ENCODE measurements at places on chromosomes 3 and 15.

- DNase-seq, result no peak
Observed at GRCh38 chr3:59877263-59878037, 827.6 kb upstream of the CFAP20DC start.

- DNase-seq, result no peak
Observed at GRCh38 chr15:43266834-43267233, at the start of gene TGM5. Gene TGM5 (minus strand): TSS chr15:43266928. CDS start chr15:43266849, 79 bp downstream.

DNA sequence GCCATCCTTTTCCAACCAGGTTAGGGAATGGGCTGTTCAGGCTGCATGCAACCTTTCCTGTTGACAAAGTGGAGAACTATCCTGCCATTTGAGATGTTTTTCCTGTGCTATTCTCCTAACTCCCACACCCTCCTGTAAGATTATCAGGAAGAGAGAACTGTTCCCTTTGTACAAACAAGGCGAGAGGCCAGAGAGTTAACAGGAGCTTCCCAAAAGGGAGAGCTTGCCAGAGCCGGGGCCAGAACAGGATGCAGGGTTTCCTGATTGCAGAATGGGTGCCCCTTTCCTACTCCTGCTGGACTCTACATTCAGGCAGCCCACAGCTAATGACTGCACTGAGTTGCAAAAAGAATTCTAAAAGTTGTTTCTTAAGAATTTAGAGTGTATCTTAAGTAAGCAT lies 17.1 kb downstream of the PML start:
- DNase-seq, result peak; percentile 65

- no peak for DNase-seq
Observed at GRCh38 chr3:106176734-106177133, 307.9 kb upstream of the CBLB start.

GRCh38 chr15:87461631-87462030 lies 794.9 kb downstream of the NTRK3 start:
- no peak for DNase-seq

GRCh38 chr15:92886042-92886537 lies 14.0 kb upstream of the CHD2 start:
- no peak for DNase-seq

DNA sequence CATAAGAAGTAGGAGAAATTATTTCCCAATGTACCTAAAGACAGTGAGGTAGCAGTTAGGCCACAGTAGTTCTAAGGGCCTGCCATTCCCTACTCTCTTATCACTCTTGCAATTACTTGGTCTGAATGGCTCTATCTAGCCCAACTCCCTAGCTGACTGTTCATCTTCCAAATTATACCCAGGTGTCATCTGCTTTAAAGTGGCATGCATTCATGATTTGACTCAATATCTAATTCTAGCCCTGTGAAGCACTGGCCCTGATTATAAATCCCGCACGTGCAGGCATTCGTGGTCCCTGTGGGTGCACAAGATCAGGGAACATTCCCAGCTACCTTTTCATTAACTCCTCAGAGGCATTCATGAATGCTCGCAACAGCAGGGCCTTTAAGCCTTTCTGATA lies 43.1 kb upstream of the ZNF774 start:
- no peak for DNase-seq

DNA sequence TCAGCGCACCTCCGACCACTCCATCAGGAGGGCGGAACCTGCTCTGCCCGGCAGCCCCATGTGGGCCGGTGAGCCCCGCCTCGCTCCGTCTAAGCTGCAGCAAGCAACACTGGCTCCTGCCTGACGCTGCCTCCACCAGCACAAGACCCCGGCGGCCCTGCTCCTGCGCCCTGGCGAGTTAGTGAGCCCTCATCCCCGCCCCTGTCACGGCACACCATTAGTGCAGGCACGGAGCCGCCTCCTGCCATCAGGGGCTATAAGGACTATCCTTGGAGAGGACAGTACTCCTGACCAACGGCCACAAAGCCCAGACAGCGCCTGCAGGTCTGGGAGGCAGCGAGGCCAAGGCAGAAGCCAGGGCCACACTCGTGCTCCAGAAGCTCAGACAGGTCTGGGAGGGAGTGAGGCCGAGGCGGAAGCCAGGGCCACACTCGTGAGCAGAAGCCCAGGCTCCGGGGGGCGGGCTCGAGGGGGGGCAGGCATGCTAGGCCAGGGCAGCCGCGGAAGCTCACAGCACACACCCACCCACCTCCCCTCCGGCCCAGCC lies 39.4 kb downstream of the TNK2 start:
- no peak for DNase-seq

DNA sequence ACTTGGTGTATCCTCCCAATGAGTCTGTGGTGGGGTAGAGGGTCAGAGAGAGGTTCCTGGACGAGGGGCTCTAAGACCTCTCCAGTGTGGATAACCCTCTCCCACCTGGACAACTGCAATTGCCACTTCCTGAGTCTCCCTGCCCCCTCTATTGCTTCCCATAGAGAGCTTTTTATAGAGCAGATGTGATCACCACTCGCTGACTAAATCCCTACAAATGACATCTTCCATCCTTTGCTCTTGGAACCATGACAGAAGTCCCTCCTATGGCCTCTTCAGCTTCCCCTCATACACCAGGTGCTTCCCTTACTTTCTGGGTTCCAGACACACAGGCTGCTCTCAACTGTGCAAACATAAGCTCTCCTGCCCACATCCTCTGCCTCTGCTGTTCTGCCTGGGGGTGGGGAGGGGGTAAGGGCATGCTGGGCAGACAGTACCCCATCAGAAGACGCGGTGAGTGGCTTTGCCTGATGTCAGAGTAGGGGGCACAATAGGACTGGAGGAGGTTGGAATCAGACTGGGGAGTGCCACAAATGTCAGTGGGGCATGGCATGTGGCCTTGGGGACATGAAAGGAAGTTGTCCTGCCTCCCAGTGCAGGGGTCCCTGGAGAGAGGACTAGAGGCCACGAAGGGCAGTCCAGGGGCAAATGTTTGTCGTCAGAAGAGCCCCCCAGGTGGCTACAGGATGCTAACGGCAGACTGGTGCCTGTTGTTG lies 15.2 kb downstream of the ITIH3 start:
- DNase-seq, result no peak

DNA sequence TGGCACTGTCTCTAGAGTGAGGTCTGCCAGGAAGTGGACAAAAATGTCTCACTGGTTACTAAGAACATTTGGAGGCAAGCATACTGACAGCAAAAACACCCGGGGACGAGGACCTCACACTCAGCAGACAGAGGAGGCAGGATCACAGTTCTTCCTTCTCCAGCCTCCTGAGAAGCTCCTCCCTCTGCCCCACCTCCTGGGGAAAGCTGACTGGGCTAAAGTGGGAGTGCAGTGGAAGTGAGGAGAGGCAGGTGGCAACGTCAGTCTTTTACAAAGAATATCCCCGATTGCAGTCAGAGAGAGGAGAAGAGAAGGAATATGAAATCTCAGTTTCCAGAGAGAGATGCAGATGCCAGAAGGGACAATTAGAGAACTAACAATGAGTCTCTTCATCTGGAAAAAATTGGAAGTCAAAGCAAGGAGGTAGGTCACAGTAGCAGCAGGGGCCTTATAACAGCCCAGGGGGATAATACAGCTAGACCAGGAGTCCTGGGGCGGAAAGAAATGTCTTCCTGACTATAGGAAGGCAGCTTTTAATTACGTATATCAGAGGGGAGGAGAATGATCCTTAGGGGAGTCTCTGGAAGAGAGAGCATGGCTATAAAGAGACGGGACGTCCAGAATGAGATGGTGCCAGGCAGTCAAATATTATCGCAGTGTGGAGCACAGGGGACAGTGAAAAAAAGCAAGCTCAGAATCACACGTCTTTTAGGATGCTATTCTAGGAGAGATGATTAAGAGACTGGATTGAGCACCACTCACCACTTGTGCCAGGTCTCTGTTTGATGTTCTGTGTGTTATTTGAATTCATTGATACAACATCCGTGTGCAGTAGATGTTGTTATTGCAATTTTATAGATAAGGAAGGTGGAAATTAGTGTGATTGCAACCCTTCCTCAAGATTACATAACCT lies 47.2 kb downstream of the LEO1 start:
- no peak for DNase-seq

DNA sequence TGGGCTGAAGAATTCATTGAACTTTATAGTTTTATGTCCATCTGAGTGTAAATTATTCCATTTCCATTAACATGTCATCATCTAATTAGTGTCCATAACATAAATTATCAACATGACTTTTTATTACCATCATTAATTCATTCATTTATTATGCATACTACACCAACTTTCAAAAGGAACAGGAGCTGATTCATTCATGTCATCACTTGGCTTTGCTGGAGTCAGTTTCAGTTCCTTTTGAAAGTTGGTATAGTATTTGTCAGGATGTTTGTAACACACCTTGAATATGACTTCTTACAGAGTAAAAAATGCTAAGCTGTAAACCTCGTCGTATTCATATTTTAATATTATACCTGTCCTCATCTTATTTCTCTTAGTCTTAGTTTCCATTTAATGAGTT lies 298.0 kb upstream of the RBMS3 start:
- no peak for DNase-seq

GRCh38 chr3:114887806-114888205 lies 259.3 kb downstream of the ZBTB20 start:
- DNase-seq, result no peak

- no peak for DNase-seq
Observed at GRCh38 chr3:156892701-156893100, 66.5 kb downstream of the LEKR1 start.

- DNase-seq, result no peak
Observed at GRCh38 chr3:74415731-74416130, 198.7 kb downstream of the CNTN3 start.

GRCh38 chr3:172461530-172462138 lies 13.4 kb upstream of the GHSR start:
- DNase-seq, result no peak

GRCh38 chr3:129352045-129352444 lies 73.4 kb downstream of the HMCES start:
- no peak for DNase-seq

DNA sequence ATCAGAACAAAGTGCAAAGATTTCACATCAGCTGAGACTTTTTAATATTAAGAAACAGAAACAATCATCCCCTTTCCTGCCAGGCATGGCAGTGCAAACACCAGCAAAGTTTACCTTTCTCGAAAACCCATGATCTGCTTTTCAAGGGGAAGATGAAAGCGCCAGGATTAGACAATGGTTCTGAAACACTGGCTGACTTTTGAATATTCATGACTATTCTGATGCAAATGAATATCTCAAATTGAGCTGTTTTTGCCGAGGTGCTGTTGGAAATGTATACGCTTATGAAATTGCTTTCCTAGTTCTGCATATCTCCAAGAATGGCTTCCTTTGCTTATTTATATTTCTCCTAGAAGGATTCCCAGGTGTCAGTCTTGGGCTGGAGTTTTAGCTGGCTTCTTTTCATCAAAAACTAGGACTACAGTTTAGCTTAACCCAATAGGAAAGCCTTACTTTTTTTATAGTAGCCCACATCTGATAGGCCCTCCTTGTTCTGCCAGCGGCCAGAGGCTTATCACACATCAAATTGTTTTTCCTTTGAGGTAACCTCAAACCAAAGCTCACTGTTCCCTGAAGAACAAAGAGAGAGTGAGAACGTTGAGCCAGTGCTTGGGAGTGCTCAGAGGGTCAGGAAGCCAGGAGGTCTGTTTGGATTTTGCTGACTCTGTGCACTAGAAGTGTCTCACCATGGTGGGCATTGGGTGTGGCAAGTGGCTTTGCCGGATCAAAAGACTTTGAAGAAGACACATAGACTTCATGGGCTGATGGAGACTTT lies 74.0 kb upstream of the PLCL2 start:
- no peak for DNase-seq

DNA sequence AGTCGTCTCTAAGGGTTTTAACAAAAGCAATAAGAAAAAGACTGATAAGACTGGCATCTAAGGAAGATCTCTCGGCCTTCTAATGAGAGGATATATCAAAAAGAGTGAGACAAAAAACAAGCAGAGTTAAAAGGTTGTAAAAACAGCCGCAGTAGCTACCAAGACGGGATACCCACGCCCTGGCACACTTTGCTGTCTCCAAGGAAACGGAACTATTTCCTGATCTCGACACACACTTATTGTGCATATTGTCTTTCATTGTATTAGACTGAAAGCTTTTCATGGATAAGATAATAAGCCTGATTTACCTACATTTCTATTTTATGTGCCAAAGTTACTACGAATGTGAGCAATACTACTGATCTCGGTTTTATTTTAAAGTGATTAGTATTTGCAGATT lies 161.5 kb upstream of the MCTP2 start:
- no peak for DNase-seq

DNA sequence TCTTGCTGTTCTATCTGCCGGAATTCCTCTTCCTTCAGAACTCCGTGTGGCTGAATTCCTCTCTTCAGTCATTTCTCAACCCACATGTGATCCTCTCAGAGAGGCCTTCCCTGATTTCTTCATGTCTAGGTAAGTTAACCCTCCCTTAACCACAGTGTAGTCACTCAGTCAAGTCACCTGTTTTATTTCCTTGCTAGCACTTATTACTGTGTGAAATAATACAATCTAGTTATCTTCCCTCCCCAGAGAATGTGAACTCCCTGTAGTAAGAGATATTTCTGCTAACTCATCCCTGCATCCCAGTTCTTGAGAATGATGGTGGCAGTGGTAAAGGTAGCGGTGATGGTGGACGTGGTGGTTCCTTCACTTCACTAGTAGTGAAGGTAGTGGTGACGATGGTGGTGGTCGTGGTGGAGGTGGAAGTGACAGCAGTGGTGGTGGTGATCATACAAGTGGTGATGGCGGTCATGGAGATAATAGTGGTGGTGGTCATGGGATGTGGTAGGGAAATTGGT lies 33.3 kb downstream of the COL6A5 start:
- DNase-seq, result no peak

DNA sequence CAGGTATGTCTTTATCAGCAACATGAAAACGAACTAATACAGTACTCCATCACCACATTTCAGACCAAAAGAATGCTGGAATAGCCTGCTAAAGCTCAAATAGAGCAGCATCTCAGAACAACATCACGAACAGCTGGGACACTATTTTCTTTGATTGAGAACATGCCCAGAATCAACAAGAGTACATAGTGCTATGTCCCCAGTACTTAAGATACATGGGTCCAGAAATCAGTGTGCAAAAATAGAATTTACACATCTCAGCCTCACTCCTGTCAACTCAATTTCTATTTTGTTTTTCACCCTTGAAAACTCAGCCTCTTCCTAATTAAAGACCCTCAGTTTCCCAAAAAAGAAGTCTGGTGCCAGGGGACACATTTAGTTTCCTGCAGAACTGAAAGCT lies 753.9 kb downstream of the AGBL1 start:
- DNase-seq, result no peak

All from endothelial cell (in vitro differentiated cells).